ENCODE measurements at places on chromosomes 2 and 18. TPM values are rescaled to one million over a fixed set of nuclear protein-coding genes. Genes with fewer than 3 reads are reported as not detected.
A peak's percentile ranks its signal among the peaks of the same experiment; 100 is the strongest.

GPR55 gene
- total RNA-seq = not detected

REV1 gene
- 49.9 TPM for total RNA-seq

DNA sequence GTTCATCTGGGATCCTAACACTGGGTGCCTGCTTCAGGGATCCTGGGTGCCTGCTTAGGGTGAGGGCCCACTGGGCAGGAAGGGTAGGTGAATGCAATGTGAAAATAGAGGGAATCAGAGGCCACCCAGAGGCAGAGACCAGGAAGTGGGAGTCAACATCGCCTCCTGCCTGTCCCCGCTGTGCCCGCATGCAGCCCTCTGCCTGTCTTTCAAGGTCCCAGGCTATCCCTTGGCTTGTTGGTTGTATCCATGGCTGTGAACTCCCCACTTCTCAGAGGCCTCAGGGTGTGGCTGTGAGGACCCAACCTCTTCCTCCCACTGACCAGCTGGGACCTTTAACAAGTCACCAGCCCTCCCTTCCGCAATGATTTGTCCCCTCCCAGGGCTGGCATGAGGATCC lies 26.5 kb downstream of the PSD4 start:
- peak overlapping the region; percentile 57 for H3K4me3 ChIP-seq
- no peak overlapping the region for H3K27ac ChIP-seq
- H3K4me1 ChIP-seq = peaks cover 22% of the 10 kb centered on the region
- H3K36me3 ChIP-seq = no peaks in the 10 kb centered on the region
- DNase-seq = no peak
- H3K27me3 ChIP-seq = peaks cover 12% of the 10 kb centered on the region

- H3K27ac ChIP-seq = no peak overlapping the region
- no peak overlapping the region for H3K4me3 ChIP-seq
- peaks cover 3% of the 10 kb centered on the region for H3K36me3 ChIP-seq
- no peaks in the 10 kb centered on the region for H3K4me1 ChIP-seq
Measured at GRCh38 chr2:120330946-120331822, 14.8 kb upstream of the INHBB start.

TSPYL6 gene
- not detected for total RNA-seq

FIGLA gene
- total RNA-seq = not detected

GRCh38 chr2:180077295-180077906 lies 70.3 kb upstream of the CWC22 start:
- H3K4me1 ChIP-seq = no peaks in the 10 kb centered on the region
- H3K4me3 ChIP-seq = no peak overlapping the region
- no peak overlapping the region for H3K27ac ChIP-seq
- H3K27me3 ChIP-seq = no peaks in the 10 kb centered on the region

DSG2 gene
- 18.4 TPM for total RNA-seq

GRCh38 chr2:224997802-224998201 lies 44.5 kb downstream of the DOCK10 start:
- no peak for DNase-seq
- no peak overlapping the region for H3K4me3 ChIP-seq
- no peaks in the 10 kb centered on the region for H3K27me3 ChIP-seq
- H3K4me1 ChIP-seq = peaks cover 22% of the 10 kb centered on the region

DNA sequence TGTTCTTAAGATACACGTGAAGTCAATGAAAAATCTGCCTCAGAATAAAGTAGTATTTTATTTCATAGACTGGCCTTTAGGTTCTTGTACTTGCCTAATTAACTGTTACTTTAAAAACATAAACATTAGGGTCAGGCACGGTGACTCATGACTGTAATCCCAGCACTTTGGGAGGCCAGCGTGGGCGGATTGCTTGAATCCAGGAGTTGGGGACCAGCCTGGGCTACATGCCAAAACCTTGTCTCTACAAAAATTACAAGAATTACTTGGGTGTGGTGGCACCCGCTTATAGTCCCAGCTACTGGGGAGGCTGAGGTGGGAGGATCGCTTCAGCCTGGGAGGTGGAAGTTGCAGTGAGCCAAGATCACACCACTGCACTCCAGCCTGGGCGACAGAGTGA lies 16.0 kb upstream of the SNORC start:
- no peak for DNase-seq
- no peak overlapping the region for H3K4me3 ChIP-seq
- H3K4me1 ChIP-seq = no peaks in the 10 kb centered on the region
- H3K36me3 ChIP-seq = peaks cover 7% of the 10 kb centered on the region

KATNAL2 gene
- 8.7 TPM for total RNA-seq

GRCh38 chr2:223860809-223861738 lies 23.7 kb upstream of the AP1S3 start:
- DNase-seq = no peak
- H3K27ac ChIP-seq = no peak overlapping the region
- H3K4me3 ChIP-seq = no peak overlapping the region
- H3K4me1 ChIP-seq = no peaks in the 10 kb centered on the region
- H3K27me3 ChIP-seq = no peaks in the 10 kb centered on the region

MARCHF7 gene
- 99.1 TPM for total RNA-seq

XPO1 gene
- 238 TPM for total RNA-seq

DNA sequence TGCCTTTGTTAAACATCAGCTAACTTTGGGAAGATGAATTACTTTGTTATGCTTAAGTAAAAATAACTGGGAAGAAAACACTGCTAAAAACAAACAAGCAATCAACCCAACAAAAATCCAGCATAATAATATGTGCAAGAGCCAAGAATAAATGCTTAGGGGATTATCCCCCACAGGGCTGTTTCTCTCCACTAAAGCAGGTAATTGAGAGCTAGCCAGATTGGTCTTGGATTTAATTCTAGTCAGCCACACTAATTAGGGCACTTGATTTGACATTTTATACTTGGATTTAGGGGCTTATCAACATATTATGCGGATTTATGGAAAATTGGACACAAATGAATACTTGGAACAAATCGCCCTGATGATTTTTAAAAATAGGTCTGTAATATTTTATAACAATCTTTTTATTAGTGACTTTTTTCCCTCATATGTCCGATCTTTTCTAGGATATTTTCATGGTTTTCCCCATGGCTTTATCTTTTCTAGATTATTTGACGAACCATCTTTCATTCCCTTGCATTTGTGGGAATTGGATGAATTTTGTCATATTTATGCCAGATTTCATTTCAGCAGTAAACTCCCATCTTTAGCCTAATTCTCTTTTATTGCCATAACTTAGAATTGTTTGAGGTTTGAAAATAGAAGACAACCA lies 199.1 kb upstream of the NXPH2 start:
- DNase-seq = no peak
- no peaks in the 10 kb centered on the region for H3K27me3 ChIP-seq
- H3K27ac ChIP-seq = no peak overlapping the region
- no peak overlapping the region for H3K4me3 ChIP-seq

- peaks cover 30% of the 10 kb centered on the region for H3K4me1 ChIP-seq
- DNase-seq = no peak
- peak overlapping the region; percentile 64 for H3K27ac ChIP-seq
- no peak overlapping the region for H3K4me3 ChIP-seq
Measured at GRCh38 chr2:6999211-6999877, 82.1 kb downstream of the RNF144A start.

DNA sequence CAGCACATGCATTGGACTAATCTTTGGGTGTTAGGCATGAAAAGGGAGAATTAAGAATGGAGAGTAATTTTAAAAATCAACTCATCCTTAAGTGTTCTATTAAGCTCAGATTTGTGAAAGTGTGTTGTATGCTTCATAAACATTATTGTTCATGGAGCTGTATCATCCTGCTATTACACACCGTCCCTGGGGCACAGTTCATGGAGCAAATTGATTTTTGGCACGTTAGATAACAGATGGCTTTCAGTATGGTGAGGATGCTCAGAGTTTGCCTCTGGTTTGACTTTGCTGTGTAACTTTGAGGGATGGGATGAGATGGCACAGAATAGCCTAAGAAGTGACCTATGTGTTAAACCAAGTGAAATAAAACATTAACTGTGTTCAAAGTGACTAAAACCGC lies 97.1 kb downstream of the MGAT5 start:
- no peaks in the 10 kb centered on the region for H3K4me1 ChIP-seq
- DNase-seq = no peak
- H3K4me3 ChIP-seq = no peak overlapping the region
- no peaks in the 10 kb centered on the region for H3K27me3 ChIP-seq

- H3K27me3 ChIP-seq = no peaks in the 10 kb centered on the region
- DNase-seq = no peak
- no peaks in the 10 kb centered on the region for H3K36me3 ChIP-seq
Measured at GRCh38 chr2:64487256-64488049, 33.5 kb downstream of the LGALSL start.

DNA sequence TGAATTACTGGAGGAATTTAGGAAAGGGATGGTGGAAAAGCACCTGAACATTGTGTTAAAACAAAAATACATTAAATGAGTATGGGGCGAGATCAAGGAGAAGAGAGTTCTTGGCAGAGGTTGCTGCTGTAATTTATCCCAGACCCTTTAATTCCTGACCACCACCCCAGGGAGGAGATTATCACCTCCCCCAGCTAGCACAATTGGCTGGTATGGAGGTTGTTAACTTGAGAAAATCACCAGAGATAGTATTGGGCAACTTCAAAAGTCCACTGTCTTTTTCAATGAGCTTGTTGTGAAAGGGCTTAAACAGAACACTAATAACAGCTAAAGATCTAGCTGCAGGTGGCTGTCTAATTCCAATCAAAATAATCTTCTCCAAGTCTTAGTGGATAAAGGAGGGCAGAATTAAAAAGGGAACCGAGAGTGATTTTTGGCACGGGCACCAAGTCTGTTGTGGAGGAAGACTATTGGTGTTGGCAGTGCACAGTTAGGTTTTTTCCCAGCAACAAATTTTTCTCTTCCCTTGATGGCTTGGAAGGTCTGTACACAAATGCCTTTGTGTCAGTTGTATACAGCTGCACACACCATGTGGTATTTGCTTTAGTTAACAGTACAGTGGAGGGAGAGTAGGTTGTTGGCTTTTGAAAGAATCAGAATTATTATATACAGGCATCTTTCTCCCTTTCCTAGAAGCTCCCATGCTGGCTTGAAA lies 289.5 kb downstream of the SLC4A3 start:
- H3K4me3 ChIP-seq = no peak overlapping the region
- H3K27me3 ChIP-seq = no peaks in the 10 kb centered on the region
- DNase-seq = no peak
- peak overlapping the region; percentile 2 for H3K27ac ChIP-seq
- H3K4me1 ChIP-seq = peaks cover 43% of the 10 kb centered on the region

- H3K4me1 ChIP-seq = peaks cover 8% of the 10 kb centered on the region
- DNase-seq = no peak
Measured at GRCh38 chr2:182134201-182134600, 148.5 kb downstream of the PPP1R1C start.

DNA sequence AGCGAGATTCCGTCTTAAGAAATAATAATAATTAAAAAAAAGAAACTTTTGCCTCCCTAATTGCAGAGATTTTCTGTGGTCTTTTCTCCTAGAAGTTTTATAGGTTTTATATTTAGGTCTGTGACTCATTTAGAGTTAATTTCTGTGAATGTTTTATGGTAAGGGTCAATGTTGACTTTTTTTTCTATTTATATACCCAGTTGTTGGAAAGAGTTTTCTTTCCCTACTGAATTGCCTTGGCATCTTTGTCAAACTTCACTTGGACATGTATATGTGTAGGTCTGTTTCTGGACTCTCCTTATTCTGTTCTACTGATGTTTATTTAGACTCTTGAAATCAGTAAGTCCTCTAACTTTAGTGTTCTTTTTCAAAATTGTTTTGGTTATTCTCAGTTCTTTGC lies 5.5 kb downstream of the ZNF512 start:
- peaks cover 34% of the 10 kb centered on the region for H3K36me3 ChIP-seq
- no peak overlapping the region for H3K4me3 ChIP-seq
- H3K27me3 ChIP-seq = no peaks in the 10 kb centered on the region
- no peak overlapping the region for H3K27ac ChIP-seq

GRCh38 chr2:11750422-11750821 lies 4.0 kb downstream of the LPIN1 start:
- no peak overlapping the region for H3K27ac ChIP-seq
- peak overlapping the region; percentile 81 for H3K4me3 ChIP-seq
- H3K27me3 ChIP-seq = peaks cover 3% of the 10 kb centered on the region
- DNase-seq = no peak
- peaks cover 5% of the 10 kb centered on the region for H3K36me3 ChIP-seq
